Effector CD8-positive, alpha-beta T cell (primary cell): ENCODE measurements at places on chromosomes 7 and 10.

DNA sequence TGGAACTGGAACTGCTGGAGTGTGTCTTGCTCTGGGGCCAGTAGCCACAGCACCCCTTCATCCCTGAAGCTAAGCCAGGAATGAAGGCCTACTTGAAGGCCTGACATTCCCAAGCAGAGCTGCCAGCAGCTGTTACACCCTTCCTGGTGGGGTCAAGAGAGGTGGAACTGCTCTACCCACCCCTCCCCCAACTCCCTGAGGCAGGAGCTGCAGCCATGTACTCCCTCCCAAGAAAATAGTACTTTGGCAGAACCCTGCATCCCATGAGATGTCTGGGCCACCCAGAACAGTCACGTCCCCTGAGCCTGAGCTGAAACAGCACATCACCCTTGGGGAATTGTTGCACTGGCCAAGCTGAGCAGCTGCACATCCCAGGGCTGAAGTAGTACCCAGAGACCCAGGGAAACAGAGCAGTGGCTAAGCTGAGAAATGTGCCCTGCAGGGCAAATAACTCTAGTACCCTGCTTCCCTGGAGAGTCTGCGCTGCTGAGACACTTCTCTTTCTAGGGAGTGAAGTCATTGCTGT is 63.4 kb upstream of the PLA2G12B start:
- DNase-seq = no peak

GRCh38 chr7:142884286-142884640 is 1.3 kb downstream of the TRPV6 start:
- no peak for DNase-seq

GRCh38 chr10:125003146-125003900 is 61.4 kb downstream of the ZRANB1 start:
- no peak for DNase-seq

DNA sequence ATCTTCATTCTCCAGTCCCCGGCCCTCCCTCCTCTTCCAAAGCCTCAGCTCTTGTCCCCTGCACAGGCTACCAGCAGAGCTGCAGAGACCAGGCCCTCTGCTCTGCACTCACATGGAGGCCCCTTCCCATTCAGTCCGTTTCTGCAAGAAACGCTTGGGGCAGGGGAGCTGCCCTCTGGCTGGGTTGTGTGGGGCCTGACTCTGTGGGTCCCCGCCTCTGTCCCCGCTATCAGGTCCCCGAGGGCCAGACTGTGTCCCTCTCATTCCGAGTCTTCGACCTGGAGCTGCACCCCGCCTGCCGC is 1.5 kb downstream of the PCOLCE start:
- no peak for DNase-seq

DNA sequence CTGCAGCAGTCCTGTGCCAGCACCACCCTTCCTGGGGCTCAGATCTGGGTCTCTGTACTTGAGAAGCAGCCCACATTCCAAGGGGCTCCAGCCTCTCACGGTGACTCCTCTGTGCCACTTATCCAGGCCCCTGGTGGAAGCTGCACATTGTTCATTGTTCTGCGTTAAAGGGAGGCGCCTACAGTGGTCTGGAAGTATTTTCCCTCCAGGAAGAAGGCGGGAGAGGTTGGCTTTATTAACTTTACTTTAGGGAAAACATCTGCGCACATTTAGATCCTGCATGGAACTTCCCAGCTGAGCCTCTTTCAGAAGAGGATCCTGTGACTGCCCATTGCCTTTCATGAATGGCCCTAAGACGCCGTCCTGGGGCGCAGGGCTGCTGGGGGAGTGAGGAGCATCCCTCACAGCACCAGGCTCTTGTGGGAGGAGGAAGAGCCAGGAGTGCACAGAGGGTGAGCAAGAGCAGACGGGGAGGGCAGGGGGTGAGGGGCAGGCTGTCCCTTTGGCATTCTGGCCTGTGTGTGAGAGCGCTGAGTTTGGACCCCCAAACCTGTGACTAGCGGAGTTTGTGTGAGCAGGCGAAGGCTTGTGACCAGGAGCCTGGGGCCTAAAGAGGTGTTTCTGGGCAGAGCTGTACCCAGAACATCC is 98.6 kb upstream of the BTBD16 start:
- no peak for DNase-seq

DNA sequence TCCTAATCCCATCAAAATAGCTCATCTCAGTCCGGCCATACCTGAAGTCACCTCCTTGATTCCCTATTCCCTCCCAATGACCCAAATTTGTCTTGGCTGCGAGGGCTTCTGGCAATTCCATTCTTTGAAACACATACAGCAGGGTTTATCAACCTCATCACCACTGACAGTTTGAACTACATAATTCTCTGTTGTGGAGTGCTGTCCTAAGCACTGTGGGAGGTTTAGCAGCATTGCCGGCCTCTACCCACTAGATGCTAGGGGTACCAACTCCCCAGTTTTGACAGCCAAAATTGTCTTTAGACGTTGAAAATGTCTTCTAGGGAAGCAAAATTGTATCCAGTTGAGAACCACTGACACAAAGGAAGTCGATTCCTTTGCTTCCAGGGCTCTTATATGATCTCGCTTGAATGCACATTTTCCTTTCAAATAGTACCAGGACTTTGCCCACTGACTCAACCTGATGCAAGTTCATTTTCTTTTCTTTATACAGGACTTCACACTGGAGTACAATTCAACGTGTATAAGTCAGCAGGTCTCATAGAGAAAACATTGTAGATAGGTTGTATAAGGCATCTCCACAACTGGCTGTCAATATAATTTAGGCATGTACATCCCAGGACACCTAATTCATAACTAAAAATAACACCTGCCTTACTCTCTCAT is 133.3 kb downstream of the STRA8 start:
- DNase-seq = no peak

DNA sequence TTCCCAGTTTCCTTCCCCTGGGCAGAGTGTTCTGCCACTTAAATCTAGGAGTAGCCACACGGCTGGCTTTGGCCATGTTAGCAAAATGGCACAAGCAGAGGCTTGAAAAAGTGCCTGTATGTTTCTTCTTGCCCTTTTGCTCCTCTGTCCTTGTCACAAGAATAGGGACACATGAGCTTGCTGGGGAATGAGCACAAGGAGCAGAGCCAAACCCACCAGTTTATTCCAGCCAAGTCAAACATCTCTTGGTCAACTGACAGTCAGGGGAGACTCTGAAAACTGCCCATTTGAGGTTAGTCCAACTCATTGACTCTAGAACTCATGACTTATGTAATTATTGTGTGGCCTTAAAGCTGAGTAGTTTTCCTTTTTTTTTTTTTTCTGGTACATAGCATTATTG is 739.7 kb upstream of the FZD8 start:
- DNase-seq = no peak

GRCh38 chr7:44117801-44118429 is 5.4 kb downstream of the POLD2 start:
- DNase-seq = no peak

GRCh38 chr7:39130857-39131526 is 153.3 kb downstream of the POU6F2 start:
- no peak for DNase-seq

- no peak for DNase-seq
Observed at GRCh38 chr10:1009071-1009494, 16.6 kb downstream of the IDI2 start.

DNA sequence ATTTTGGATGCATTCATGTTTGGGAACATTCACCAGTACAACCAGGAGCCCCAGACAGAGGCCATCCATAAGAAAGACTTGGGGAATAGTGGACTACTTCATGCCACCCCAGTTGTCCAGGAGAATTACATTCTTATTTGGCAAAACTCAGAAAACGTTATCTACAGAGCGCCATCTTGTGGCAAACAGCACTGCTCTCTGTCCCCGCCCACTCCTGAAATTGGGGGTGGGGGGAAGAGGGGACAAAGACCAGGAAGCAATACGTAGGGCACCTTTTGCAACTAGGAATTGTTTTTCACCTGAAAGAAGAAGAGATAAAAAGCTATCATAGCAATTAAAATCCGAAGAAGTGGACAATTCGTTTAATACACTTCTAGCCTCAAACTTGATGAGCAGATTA is 134.6 kb upstream of the MGMT start:
- no peak for DNase-seq

- no peak for DNase-seq
Observed at GRCh38 chr10:59536167-59537014, 173.3 kb downstream of the SLC16A9 start.

GRCh38 chr10:68166871-68167585 is 57.7 kb downstream of the MYPN start:
- DNase-seq = no peak

DNA sequence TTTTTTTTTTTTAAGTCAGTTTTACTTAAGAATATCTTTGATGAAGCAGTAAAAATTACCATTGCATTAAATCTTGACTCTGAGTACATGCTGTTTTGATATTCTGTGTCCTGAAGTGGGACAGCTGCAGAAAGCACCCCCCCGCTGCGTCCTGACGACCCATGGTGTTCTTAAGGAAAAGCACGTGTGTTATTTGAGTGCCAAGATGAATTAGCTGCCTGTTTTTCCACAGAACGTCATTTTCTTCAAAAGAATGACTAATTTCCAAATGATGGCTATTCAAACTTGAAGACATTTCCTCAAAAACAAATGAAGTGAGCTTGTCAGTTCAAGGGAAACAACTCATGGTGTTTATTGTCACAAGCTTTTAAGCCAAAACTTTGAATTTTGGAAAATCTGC is 45.9 kb downstream of the CREM start:
- DNase-seq = no peak

- DNase-seq = no peak
Observed at GRCh38 chr10:34200355-34200901, 614.7 kb downstream of the PARD3 start.

DNA sequence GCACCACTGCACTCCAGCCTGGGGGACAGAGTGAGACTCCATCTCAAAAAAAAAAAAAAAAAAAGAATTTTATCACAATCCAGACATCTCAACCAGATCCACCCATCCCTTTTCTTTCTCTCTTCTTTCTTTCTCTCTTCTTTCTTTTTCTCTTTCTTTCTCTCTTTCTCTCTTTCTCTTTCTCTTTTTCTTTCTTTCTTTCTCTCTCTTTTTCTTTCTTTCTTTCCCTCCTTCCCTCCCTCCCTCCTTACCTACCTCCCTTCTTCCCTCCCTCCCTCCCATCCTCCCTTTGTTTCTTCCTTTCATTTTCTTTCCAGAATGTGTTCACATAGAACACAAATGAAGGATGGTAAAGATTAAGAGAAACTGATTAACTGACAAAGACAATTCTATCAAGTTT is 18.1 kb upstream of the HOXA13 start:
- DNase-seq = no peak

DNA sequence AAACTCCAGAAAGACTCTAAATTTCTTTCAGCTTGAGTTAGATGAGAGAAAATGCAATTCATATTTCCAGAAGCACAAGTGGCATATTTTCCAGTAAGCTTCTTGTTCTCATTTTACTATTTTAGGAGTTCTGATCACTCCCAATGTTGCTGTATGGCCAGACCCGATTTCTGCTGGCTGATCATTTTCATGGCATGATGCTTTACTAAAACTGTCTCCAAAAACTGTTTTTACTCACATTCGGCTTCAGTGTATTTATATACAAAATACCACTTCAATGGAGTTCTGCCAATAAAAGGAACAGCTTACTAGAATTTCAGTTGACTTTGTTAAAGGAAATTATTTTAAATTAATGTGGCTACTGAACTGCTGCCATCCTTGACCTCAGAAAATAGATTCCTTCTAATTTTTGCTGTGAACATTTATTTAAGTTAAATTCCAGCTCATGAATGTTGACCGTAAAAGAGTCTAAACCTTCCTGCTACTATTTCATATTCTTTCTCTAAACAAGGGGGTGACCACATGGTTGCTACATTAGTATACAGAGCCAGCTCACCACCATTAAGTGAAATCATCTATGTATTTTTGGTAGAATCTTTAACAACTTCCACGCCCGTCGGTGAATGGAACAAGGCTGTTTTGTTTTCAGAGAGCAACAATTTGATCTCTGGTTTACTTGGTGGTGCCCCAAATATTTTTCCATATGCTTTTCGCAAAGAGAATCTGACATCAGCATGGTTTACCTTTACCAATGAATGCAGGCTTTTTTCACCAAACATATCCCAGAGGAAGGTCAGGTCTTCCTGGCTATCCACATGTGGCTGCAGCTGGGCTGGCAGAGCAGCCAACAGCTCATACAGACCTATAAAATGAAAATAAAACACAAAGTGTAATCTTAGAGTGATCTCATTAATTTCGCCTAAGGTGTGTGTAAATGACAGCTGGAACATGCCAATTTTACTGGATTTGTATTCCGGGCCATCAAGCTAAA is 101.2 kb downstream of the MPP7 start:
- DNase-seq = no peak

DNA sequence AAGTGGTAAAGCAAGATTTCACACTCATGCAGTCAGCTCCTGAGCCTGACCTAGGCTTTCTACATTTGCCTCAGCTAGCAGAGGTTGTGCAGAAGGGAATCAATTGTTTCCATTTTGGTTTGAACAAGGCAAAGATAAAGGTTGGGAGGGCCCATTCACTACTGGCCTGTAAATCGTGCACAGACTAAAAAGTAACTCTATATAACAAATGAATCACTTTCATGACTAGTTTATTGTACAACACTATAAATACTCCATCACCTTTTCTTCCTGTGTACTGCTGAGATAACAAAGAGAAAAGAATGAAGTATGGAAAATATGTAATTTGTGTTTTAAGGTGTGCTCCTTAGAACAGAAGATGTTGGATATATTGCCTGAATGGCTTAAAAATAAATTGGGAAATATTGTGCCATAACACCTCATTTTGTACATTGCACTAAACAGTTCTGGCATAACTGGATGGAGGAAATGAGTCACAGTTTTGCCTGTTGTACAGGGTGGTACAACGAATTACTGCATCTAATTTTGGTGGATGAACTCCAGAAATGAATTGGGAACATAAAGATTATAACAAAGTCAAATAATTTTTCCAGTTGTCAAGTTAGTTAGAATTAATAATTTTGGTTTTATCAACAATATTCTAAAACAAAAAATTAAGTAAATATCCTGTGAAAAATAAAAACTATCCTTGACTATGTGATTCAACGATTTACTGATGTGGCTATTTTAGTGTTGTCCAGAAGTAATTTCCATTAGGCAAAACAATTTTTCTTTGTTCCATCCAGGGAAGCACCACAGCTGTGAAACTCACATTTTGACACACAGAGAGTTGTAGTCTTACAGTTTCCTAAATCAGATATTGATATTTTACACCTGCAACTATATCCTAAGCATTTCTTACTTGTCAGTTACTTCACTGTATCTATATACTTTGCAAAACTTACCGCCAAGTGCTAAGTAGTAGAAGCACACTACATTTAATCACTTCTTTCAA is 18.0 kb downstream of the SEMA3C start:
- no peak for DNase-seq

- no peak for DNase-seq
Observed at GRCh38 chr10:8300925-8301324, 246.4 kb downstream of the GATA3 start.
